CD4-positive, alpha-beta T cell (primary cell): ENCODE measurements at places on chromosomes 4 and X. TPM values are rescaled to one million over a fixed set of nuclear protein-coding genes. Genes with fewer than 3 reads are reported as not detected.

The TRMT2B gene
- total RNA-seq, result 27.9 TPM

The CTAG2 gene
- total RNA-seq, result not detected

The CT45A10 gene
- not detected for total RNA-seq

The EXOC1L gene
- not detected for total RNA-seq

The NR3C2 gene
- total RNA-seq, result 35.0 TPM

The CITED1 gene
- total RNA-seq, result not detected

The SEC24B gene
- total RNA-seq, result 41.5 TPM

The TGIF2LX gene
- not detected for total RNA-seq

The TMPRSS11F gene
- not detected for total RNA-seq

- no peak for DNase-seq
Measured at GRCh38 chrX:49266523-49267445, 2.3 kb upstream of the FOXP3 start.

DNA sequence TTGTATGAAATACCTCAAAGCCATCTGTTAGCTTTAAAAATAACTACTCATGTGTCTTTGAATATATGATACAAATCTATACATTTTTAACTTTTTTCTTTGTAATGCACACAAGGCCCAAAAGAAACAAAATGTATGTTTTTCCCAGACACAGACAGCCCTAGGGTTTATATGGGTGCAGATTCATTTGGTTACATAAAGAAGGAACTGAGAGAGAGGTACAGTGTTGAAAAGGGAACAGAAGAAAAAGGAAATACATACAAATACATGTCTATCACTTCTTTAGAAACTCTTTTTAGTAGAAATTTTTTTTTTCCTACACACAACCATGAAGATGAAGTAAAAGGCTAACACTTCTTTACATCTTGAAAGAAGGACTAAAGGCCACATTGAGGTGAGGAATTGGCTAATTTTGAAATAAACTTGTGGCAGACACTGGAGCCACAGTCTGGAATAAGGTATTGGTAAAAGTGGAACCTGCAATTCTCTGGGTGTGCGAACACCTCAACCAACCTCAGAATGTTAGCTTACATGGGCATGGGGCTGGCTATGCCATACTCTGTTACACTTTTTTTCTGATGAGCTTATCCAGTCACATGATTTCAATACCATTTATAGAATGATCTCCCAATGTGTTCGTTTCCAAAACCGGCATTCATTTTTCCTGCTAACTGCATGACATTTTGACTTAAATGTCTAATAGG lies 67.9 kb downstream of the FAM47C start:
- DNase-seq, result no peak

GRCh38 chr4:108346818-108347210 lies 178.1 kb upstream of the LEF1 start:
- DNase-seq, result no peak

GRCh38 chr4:140238351-140239056 lies 84.5 kb upstream of the MAML3 start:
- DNase-seq, result no peak

- no peak for DNase-seq
Measured at GRCh38 chr4:155402941-155403340, 26.2 kb upstream of the MAP9 start.

DNA sequence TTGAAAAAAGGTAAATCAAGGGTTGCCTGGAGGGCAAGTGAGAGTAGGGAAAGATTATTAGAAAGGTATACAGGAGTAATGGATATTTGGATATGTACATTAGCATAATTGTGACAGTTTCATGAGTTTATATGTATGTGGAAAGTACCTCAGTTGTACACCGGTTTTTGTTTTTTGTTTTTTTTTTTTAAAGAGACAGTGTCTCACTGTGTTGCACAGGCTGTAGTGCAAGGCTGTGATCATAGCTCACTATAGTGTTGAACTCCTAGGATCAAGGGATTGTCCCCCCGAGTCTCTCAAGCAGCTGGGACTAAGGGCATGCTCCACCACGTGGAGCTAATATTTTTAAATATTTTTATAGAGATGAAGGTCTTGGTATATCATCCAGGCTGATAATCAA lies 15.3 kb upstream of the HPGD start:
- DNase-seq, result no peak

DNA sequence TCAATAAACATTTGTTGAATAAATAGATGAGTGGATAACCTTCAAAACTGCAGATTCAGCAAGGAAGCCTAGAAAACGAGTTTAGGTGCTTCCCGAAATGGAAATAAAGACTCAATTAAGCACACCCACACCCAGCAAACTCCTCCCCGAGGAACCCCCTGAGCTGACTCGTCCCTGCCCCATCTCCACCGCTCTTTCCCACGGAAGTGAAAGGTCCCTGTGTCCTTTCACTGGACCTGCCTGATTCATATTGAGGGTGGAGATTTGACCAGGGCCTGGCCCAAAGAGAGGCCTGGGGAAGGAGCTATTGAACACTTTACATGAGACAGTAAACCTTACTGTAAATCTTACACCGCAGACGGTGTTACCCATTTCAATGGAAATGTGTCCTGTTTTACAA lies 129.1 kb downstream of the CPZ start:
- DNase-seq, result no peak

DNA sequence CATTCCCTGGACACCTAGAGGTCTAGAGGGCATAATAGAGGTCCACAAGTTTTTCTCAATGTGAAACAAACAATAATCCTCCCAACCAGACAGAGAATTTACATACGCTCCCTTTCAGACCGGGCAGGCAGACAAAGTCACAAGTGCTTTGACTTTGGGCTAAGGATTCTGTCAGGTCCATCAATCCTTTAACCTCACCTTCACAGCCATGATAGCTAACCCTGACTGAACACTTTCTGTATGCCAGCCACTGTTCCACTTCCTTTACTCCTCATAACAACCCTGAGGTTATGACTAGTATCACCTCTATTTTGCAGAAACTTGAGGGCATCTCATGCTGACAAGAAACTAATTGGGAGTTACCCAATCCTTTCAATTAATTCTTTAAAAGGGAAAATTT lies 118.8 kb upstream of the AFF2 start:
- DNase-seq, result peak; percentile 6

GRCh38 chrX:83829874-83830273 lies 31.1 kb upstream of the CYLC1 start:
- no peak for DNase-seq

- no peak for DNase-seq
Measured at GRCh38 chrX:20284992-20285391, 18.3 kb upstream of the RPS6KA3 start.

GRCh38 chrX:107654566-107654871 lies 26.2 kb downstream of the PRPS1 start:
- DNase-seq, result no peak

- no peak for DNase-seq
Measured at GRCh38 chr4:118911238-118911703, 22.6 kb downstream of the SYNPO2 start.

DNA sequence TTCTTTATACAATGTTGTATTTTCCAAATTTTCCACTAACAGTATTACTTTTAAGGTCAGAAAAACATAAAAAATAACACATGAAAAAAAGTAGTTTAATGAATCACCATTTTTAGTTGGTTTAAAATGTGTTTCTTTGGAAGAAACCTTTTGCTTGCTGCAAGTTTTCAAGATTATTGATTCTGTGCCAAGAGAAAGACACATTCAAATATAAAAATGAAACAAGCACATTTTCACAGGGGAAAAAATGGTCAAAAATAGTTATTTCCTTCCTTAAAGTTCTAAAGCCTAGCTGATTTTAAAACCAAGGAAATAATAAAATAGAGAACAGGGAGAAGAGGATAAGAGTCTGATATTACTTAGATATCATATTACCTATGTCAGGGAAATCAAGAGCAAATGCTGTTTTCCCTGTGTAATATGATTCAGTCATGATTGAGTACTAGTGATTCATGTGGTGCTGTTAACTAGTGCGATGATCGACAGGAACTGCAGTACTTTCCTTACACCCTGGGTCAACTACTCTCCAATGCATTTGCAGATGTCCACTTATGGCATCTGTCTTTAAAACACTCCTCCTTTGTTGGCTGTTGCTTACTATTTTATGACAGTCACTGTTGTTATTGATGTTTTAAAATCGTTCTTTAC lies 103.8 kb downstream of the CAMK2D start:
- no peak for DNase-seq

GRCh38 chr4:165779950-165780670 lies 92.9 kb upstream of the TLL1 start:
- DNase-seq, result no peak

- DNase-seq, result no peak
Measured at GRCh38 chr4:26459054-26459755, 31.1 kb downstream of the CCKAR start.

DNA sequence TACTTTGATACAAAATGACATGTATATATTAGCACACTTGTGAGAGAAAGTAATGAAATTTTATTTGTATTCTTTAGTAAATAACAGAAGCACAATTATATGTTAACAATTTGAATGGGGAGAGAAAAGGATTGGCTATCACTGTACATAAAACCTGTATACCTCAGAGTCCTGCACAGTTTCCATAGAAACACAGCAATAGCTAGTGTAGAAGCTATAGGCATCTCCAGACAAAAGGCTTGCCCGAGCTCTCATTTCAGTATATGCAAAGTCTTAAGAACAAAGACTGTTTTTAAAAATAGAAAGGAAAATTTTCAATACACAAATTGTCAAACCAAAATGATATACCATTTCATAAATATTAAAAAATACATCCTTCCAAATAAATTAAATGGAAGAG lies 38.5 kb downstream of the GPM6A start:
- DNase-seq, result no peak

DNA sequence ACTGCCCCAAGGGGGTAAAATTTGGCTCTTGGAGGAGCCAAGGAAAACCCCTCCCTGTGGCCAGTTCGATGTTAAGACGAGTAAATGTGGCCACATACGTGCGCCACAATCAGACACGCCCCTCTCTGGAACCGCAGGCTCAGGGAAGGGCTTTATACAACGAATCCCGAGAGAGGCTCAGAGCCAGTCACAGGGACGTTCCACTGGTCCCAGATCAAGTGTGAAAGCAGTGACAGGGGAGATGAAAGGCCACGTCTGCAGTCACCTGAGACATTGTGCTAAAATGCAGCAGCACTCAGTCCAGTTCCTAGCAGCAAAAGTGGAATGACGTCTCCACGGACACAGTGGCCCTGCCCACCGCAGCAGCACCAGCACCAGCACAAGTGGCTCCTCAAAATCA lies 68.0 kb downstream of the ACOX3 start:
- DNase-seq, result no peak

DNA sequence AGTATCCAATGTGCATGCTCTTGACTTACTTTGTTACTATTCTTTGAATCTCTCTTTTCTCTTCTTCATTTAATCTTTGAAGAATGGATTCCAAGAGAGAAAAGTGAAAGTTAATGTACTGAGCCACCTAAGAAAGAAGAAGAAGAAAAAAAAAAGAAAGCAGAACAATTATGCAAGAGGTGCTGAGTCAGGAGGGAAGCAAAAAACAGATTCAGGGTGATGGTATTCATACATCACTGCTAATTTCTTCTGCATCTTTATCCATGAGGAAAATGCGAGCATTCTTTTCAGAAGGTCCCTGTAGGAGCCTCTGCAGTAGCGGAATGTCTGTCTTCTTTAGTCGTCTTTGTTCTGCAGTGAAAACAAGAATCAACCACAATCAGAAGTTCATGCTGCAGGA lies 43.9 kb downstream of the RASSF6 start:
- no peak for DNase-seq

DNA sequence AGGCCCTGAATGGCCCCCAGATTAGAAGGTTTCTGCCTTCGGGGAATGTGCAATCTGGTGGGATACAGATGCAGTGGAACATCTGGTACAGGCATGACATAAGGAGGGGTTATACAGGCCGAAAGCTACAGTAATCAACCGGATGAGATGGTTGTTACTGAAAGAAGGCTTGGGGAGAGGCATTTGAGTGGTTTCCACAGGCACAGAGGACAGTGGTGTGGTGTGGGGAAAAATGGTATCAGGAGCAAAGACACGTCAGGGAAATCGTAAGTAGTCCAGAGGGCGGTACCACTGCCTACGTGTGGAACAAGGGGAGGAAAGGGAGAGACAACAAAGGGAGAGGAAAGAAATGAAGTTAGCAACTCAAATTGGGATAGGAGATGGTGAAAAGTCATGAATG lies 3.0 kb downstream of the PDLIM3 start:
- DNase-seq, result no peak

- DNase-seq, result no peak
Measured at GRCh38 chrX:10725071-10725470, 104.7 kb upstream of the MID1 start.

GRCh38 chr4:149799546-149799945 lies 16.1 kb downstream of the IQCM start:
- DNase-seq, result no peak

DNA sequence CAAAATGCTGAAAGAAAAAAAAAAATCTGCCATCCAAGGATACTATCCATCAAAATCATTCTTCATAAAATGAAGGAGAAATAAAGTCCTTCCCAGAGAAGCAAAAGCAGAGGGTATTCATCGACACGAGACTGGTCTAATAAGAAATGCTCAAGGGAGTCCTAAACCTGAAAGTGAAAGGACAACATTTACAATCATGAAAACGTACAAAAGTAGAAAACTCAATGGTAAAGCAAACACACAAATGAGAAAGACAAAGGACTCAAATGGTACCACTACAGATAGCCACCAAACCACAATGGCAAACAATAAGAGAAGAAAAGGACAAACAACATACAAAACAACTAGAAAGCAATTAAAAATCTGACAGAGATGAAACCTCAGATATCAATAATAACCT lies 41.0 kb downstream of the CD99L2 start:
- DNase-seq, result no peak

DNA sequence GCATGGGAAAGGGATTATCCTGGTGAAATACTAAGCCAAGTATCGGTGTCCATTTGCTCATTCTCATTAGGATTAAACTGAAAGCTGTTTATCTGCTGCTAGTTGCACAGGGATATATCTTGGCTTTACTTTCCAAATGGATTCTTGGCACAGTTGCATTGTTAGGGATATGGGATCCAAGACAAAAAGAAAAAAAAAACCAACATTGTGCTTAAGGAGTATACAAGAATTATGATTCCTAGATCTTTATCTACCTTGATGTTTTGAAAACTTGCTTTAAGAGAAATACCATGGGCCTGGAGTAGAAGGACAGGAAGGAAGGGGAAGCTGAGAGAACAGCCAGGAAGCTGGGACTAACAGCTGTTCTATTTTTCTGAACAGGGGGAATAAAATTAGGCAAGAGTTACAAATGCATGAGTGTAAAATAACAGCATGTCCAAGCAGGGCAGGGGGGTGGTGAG lies 107.6 kb downstream of the ATXN3L start:
- no peak for DNase-seq

DNA sequence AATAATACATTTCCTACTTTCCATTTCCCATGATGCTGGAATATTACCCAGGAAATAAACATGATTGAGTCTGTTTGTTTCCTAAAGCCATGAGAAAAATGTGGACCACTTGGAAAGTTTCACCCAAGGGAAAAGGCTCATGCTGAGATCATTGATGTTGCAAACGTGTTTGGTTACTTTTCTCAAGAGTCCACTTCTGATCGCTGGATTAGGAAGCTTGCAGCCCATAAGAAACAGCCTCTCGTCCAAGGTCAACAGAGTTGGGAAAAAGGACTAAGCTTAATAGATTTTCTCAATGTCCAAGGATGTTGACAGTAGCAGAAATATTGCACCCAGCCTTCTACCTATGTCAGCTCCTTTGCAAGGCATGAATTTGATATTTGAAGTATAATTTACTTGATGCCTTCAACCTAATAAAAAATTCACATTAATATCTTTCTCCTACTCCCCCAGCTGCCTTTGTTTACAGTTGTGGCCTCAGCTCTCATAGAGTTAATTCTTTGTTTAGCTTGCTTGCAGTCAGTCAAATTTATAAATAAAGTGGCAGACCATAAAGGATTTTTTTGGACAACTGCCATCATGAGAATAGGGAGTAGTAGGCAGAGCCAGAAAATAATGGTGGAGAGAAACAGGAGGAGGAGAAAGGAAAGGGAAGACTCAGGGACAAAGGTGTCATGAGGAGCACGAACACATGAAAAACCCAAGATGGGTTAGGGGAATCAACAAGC lies 65.6 kb upstream of the BLTP1 start:
- DNase-seq, result no peak
